ENCODE measurements at places on chromosomes 7 and 10.

GRCh38 chr10:21604651-21605050, 70.6 kb downstream of the MLLT10 start:
- DNase-seq = no peak

DNA sequence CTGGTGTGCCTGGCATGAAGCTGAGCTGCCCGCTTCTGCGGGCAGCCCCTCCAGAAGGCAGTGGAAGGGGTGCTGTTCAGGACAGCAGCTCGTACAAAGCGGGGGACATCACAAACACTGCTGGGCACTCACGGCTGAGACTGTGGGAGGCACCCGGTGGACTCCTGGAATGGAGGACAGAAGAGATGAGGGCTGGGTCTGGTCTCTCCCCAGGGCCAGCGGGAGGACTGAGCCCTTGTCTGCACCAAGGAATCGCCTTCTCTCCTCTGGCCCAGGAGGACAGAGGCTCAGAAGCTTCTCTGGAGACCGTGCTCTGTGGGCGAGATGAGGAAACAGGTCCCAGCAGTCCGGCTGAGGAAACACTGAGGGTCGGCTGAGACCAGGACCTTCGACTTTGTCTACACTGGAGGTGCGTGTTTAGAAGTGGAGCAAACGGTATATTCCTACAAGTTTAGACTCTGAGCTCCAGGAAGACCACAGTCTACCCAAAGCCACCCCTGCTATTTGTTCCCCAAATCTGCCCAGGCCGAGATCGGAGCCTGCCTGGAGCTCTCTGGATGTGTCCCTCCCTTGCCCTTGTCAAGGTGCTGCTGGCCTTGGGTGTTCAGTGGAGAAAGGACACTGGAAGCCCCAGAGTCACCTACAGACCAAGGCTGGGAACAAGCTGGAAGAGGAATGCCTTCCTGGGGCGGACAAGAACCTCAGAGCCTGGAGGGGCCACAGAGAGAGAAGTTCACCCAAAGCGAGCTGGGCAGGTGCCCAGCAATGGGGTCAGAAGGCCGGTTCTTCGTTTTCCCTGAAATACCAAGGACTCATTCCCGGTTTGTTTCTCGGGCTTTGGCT, 12.9 kb upstream of the INPP5A start:
- DNase-seq = no peak

- no peak for DNase-seq
Measured at GRCh38 chr10:24847112-24848070, 105.0 kb downstream of the PRTFDC1 start.

DNA sequence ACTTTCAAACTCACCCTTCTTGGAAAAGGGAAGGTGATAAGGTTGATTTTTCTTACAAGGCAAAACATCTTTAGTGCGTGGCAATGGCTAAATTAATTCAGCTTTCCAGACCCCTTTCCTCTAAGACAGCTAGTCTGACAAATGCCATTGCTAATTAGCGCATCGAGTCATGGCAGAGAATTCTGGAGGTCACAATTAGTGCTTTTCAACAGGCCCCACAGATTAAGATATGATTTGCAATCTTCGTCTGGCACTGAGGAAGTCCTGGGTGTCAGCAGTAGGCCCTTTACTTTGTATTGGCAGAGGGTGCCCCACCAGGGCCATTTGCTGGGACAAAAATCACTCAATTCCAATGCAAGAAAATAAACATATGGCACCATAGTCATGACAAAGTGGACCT, 189.2 kb upstream of the AGK start:
- DNase-seq = no peak

- no peak for DNase-seq
Measured at GRCh38 chr10:12507165-12507850, 158.0 kb downstream of the CAMK1D start.

- DNase-seq = no peak
Measured at GRCh38 chr7:4158441-4159153, 523.5 kb upstream of the FOXK1 start.

DNA sequence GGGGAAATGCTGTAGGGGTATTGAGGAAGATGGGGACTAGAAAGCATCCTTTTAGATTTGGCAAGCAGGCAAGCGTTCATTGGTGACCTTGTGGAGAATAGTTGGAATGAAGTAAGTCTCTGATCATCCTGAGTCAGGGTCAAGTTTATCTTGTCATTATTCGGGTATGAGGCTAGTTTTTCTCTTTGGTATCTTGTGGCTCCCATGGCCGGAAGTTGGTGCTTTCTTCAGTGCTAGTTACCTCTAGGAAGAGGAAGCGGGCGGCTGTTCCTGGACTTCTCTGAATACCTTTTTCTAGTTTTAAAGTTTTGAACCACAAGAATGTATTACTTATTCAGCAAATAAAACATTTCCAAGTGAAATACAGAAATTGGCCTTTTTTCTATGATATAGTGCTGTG, 9.2 kb downstream of the CREM start:
- DNase-seq = no peak

DNA sequence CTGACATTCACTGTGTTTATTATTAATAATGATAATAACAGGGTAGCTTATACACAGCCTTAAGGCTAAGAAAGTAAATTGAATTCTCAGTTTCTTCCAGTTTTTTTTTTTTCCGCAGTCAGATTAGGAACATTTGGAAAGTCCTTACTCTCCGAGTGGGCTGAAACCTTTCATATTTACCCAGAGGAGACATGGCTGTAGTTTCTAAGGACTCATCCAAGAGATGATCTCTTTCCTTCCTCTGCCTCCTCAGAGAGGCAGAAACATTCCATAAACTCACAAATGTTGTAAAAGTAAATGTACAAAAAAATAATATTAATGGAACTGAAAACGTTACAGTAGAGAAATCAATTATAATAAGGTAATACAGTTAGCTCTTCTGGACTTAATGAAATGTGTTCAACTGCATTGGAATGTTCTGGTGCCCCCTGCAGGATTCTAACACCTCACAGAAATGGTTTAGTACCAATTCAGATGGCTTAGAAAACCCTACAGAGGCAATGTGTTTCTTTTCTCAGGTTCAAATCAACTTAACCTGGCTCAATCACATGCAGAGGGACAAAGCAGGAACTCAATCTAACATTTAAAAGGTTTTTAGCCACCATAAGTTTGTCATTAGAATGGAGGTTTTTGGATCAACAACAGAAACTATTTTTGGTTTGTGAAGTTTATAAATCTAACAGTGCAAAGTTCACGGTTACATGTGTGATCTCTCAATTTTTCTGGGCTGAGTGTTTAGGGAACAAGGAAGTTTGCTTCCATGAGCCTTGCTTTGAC, 71.7 kb downstream of the ICA1 start:
- DNase-seq = no peak

GRCh38 chr7:42247301-42247700, 10.3 kb upstream of the GLI3 start:
- no peak for DNase-seq

GRCh38 chr7:127959770-127960169, 71.5 kb downstream of the LRRC4 start:
- DNase-seq = no peak

- no peak for DNase-seq
Measured at GRCh38 chr10:5484205-5484604, 15.2 kb downstream of the CALML5 start.

GRCh38 chr7:156950381-156950858, 908 bp downstream of the NOM1 start:
- no peak for DNase-seq

DNA sequence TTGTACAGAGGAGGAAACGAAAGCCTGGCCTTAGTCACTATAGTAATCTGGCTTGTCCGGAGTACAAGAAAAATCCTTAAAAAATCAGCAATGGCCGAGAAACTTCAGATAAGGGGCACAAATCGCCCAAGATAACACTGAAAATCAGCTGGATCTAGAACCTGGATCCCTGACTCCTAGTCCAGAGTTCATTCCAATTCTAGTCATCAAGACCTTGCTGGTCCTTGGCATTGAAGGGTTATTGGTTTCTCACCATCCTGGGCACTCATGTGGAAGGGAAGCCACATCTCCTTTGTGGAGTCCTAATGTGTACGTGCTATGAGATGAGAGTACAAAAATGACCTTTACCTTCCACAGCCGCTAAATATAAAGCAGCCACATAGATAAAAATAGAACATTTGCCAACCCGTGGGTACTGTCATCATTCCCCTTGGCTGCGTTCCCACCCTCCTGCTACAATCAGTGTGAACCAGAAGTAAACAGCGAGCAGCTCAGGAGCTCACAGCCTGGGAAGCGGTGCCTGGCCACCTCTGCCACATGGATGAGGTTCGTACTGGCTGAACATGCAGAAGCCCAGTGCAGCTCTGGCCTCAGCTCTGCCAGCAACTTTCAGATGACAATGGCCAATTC, 116.0 kb upstream of the PDLIM1 start:
- no peak for DNase-seq

DNA sequence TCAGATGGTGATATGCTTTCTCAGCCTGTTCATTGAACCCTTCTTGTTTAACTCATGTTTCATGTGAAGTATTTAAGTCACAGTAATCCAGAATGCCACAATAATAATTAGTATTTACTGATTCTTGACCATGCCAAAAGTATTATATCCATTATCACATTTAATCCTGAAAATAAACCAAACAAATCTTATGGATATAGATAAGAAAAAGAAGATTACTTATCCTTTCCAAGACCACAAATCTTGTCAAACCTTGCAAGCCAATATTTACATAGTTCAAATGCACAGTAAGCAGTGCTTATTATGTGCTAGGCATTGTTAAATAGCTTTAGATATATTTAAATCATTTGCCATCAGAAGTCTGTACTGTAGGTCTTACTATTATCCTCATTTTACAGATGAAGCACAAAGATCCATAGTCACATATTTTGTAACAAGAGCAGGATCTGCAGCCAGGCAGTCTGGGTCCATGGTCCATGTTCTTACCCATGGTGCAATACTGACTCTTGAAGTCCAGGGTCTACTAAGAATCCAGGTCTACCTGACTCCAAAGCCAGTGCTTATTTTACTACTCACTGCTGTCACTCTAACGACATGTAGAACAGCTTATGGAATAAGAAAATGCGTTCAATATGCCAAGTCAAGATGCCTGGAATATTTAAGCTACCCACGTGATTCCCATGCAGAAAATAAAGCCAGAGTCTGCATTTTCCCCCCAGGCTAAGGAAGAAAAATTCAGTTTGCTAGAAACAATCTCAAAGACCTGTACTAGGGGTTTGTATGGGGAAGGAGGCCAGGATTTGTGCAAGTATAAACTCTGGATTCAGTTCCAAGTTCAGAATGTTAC, 984.8 kb upstream of the LRRTM3 start:
- no peak for DNase-seq

DNA sequence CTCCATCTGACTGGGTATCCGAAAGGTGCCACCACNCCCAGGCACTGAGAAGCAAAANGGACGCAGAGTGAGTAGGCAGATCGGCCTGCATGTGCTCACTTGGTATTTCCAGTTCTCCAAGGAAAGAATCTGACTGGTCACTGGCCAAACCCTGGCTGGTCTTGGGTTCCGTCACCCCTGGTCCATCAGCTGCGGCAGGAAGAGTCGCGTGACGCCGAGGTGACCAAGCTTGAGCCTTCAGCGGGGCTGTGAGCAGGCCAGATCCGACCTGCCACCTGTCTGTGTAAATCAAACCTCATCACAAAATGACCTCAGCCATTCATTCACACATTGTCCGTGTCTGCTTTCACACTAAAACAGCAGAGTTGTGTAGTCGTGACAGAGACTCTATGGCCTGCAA, 28.8 kb upstream of the CHST15 start:
- DNase-seq = no peak
